ENCODE measurements at places on chromosomes 5 and 9. TPM values are rescaled to one million over a fixed set of nuclear protein-coding genes. Genes with fewer than 3 reads are reported as not detected.
A peak's percentile ranks its signal among the peaks of the same experiment; 100 is the strongest.

- no peaks in the 10 kb centered on the region for H3K36me3 ChIP-seq
- peaks cover 23% of the 10 kb centered on the region for H3K4me1 ChIP-seq
- H3K27me3 ChIP-seq = no peaks in the 10 kb centered on the region
- DNase-seq = no peak
- H3K4me3 ChIP-seq = no peak overlapping the region
Measured at GRCh38 chr9:27423915-27424710, 100.0 kb upstream of the IFNK start.

DNA sequence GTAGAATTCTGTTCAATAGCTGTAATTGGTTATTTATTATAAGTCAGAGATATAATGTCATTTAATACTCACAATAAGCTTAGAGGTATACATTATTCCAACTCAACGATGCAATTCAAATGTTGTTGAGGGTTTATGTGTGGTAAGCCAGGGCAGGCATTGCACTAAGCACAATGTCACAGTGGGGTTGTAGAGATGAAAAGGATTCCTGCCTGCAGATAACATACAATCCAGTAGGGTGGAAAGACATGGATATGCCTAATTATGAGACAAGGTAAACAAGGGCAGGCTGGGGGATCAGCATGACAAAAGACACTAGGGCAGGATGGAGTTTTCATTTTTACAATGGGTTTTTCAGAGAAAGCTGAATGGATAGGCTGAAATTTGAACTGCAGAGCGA, 98.7 kb upstream of the PALM2AKAP2 start:
- H3K27me3 ChIP-seq = no peaks in the 10 kb centered on the region
- no peaks in the 10 kb centered on the region for H3K36me3 ChIP-seq
- no peaks in the 10 kb centered on the region for H3K4me1 ChIP-seq
- H3K4me3 ChIP-seq = no peak overlapping the region
- H3K27ac ChIP-seq = no peak overlapping the region

DNA sequence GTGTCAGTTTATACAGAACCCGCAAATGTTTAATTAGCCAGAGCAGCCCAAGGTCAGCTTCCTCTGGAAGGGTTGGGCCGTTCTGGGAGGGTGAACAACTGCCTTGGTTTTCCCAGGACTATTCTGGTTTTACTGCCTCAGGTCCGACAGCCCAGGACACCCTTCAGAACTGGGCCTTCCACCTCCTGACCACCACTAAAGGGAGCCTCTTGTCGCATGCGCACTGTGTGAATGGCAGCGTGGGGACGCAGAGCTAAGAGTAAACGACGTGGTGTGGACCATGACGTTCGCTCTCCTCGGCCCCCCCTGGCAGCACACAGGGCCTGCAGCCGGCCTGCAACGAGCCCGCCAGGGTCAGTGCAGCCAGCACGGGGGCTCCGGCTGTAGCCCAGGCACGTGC, 214.9 kb downstream of the FANCC start:
- no peak overlapping the region for H3K27ac ChIP-seq
- no peak overlapping the region for H3K4me3 ChIP-seq
- peaks cover 16% of the 10 kb centered on the region for H3K4me1 ChIP-seq
- H3K27me3 ChIP-seq = no peaks in the 10 kb centered on the region

The EPB41L4B gene
- total RNA-seq = 5.0 TPM

GRCh38 chr5:176183321-176184074, 54.7 kb upstream of the SIMC1 start:
- H3K27me3 ChIP-seq = peaks cover 74% of the 10 kb centered on the region
- no peaks in the 10 kb centered on the region for H3K36me3 ChIP-seq
- no peaks in the 10 kb centered on the region for H3K4me1 ChIP-seq
- DNase-seq = no peak
- no peak overlapping the region for H3K27ac ChIP-seq

DNA sequence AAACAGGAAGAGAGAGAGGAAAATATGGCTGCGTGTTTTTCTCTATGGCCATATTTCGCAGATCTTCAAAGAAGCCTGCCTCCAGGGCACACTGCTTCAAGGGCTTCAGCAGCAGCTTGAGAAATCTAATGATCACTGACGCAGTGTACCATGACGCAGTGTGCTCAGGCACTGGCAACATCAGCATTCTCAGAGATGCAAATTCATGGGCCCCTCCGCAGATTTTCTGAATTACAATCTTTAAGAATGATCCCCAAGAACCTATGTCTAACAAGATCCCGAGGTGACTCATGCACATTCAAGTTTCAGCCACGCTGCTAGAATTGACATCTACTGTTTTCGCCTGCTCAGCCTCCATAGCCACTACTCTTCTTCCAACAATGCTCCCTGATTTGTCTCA, 143.9 kb upstream of the ZNF366 start:
- DNase-seq = no peak
- H3K4me3 ChIP-seq = no peak overlapping the region
- H3K4me1 ChIP-seq = peaks cover 13% of the 10 kb centered on the region
- H3K27me3 ChIP-seq = no peaks in the 10 kb centered on the region
- H3K27ac ChIP-seq = no peak overlapping the region

DNA sequence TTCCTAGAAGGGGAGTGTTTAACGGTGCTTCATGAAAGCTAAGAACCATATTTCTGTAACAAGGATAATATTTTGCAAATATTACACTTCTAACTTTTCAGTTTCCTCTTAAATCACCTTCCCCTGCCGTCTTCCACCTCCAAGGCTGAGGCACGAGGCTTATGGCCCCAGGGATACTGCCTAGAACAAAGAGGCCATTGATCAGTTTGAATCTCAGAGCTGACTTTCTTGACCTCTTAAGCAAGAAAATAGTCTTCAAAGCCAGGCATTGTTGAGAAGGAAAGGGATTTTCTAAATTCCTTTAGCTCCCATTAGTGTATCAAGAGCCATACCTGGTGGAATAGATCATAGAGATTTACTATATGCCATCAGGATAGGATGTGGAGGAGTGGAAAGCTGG, 566.2 kb downstream of the BNC2 start:
- peaks cover 13% of the 10 kb centered on the region for H3K4me1 ChIP-seq
- no peaks in the 10 kb centered on the region for H3K36me3 ChIP-seq
- no peak overlapping the region for H3K27ac ChIP-seq
- H3K27me3 ChIP-seq = no peaks in the 10 kb centered on the region

DNA sequence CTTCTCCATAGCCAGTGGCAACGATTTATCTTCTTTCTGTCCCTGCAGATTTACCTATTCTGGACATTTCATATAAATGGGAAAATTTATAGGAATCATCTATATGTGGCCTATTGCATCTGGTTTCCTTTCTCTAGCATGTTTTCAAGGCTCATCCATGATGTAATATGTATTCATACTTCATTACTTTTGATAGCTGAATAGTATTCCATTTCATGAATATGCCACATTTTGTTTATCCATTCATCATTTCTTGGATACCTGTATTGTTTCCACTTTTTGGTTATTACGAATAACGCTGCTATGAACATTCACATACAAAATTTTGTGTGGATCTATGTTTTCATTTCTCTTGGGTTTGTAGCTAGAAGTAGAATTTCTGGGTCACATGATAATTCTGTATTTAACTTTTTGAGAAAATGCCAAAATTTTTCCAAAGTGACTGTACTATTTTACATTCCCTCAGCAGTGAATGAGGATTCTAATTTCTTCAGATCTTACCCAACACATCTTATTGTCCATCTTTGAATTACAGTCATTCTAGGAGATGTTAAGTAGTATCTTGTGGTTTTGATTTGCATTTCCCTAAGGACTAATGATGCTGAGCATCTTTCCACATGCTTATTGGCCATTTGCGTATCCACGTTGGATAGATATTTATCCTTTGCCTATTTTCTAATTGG, 3.6 kb downstream of the IARS1 start:
- H3K27me3 ChIP-seq = no peaks in the 10 kb centered on the region
- peaks cover 77% of the 10 kb centered on the region for H3K36me3 ChIP-seq
- H3K4me3 ChIP-seq = no peak overlapping the region
- peaks cover 17% of the 10 kb centered on the region for H3K4me1 ChIP-seq

The IL5 gene
- total RNA-seq = not detected

The TMEM252 gene
- not detected for total RNA-seq

DNA sequence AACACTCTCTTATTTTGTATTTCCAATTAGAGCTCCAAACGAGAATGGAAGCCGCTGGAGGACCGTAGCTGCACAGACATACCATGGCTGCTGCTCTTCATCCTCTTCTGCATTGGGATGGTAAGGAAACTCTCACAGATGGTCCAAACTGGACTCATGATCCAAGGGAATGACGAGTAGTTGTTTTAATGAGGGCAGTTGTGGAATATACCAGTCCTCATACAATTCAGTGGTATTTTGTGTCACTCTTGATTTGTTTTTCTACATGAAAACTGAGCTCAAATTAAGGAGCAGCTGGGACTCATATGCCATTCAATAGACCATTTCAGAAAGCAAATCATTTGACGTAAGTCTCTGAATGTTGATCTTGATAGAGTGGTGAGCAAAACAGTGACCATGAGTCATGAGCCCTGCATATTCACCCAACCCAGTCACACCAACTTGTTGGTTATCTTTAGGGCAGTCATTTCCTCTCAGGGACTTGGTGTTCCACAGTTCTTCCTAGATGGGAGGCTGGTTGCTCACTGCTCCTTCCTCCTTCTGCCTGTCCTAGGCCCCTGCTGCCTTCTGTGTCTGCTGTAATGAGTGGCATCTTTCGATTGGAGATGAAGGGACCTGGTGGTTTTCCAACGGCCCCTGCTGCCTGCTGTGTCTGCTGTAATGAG, 54.9 kb downstream of the SLC44A1 start:
- H3K36me3 ChIP-seq = no peaks in the 10 kb centered on the region
- DNase-seq = peak; percentile 56
- peak overlapping the region; percentile 56 for H3K27ac ChIP-seq
- H3K27me3 ChIP-seq = no peaks in the 10 kb centered on the region
- H3K4me3 ChIP-seq = no peak overlapping the region

The FAM151B gene
- 1.7 TPM for total RNA-seq

The DHFR gene
- total RNA-seq = 45.3 TPM

The PCDHA9 gene
- total RNA-seq = not detected

- peaks cover 14% of the 10 kb centered on the region for H3K4me1 ChIP-seq
- DNase-seq = peak; percentile 59
- no peaks in the 10 kb centered on the region for H3K36me3 ChIP-seq
- no peak overlapping the region for H3K4me3 ChIP-seq
- H3K27ac ChIP-seq = no peak overlapping the region
- H3K27me3 ChIP-seq = no peaks in the 10 kb centered on the region
Measured at GRCh38 chr5:134451936-134452505, 40.3 kb upstream of the CDKN2AIPNL start.

GRCh38 chr5:77123057-77123456, 36.0 kb upstream of the ZBED3 start:
- no peaks in the 10 kb centered on the region for H3K27me3 ChIP-seq
- no peaks in the 10 kb centered on the region for H3K36me3 ChIP-seq
- no peak overlapping the region for H3K27ac ChIP-seq
- no peaks in the 10 kb centered on the region for H3K4me1 ChIP-seq

- DNase-seq = no peak
- H3K27me3 ChIP-seq = no peaks in the 10 kb centered on the region
- peaks cover 20% of the 10 kb centered on the region for H3K4me1 ChIP-seq
- peak overlapping the region; percentile 4 for H3K4me3 ChIP-seq
- peak overlapping the region; percentile 40 for H3K27ac ChIP-seq
- H3K36me3 ChIP-seq = no peaks in the 10 kb centered on the region
Measured at GRCh38 chr9:82332774-82333152, 344.2 kb downstream of the SPATA31D1 start.

DNA sequence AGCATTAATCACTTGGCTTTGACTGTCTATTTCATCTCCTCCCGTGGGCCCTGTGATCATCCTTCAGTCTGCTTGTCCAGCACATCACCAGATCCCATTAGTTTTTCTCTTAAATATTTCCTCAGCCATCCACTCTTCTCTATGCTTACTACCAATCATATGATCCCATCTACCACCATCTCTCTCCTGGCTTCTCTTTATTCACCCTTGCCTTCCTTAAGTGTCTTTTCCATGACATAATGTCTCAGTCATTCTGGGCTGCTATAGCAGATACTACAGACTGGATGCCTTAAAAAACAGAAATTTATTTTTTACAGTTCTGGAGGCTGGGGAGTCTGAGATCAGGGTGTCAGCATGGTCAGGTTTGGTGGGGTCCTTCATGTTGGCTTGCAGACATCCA, 208.4 kb upstream of the PPP1R2B start:
- no peak overlapping the region for H3K4me3 ChIP-seq
- H3K27me3 ChIP-seq = no peaks in the 10 kb centered on the region
- DNase-seq = no peak
- H3K4me1 ChIP-seq = no peaks in the 10 kb centered on the region
- no peak overlapping the region for H3K27ac ChIP-seq

Measured in PC-9 (cell line).